ENCODE measurements at places on chromosomes 4 and X.

DNA sequence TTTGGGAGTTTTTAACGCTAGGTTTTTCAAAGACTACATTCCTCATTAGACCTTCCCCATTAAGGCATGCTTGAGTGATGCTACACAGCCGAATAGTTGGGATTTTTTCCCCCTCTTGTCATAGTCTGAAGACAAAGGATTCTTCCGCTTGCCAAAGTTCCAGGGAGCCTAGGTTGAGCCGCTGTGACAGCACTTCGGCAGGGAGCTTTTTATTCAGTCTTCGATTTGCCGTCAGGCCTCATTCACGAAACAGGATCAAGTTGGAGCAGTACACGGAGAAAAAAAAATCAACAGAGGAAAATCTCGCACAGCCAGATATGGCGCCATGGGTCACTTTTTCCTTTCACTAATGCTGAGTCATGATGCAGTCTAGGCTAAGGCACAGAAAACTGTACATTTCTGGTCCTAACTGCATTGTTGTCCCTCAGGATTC, 24.3 kb downstream of the SHROOM3 start:
- no peak for DNase-seq

DNA sequence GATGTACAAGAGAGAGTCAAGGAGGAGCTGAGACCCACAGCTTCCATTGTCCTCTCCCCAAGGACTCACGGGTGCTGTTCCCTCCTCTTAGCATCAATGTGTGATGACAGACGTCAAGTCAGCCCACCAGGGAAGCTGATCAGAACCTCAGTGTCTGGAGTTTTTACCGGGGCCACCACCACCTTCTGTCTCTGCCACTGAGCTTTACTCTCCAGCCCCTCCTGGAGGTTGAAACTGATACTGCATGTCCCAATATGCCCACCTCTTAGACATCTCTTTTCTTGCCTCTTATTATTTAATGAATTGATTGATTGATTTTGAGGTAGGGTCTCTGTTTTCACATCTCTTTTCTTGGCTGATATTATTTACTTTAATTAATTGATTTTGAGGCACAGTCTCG, 10.3 kb upstream of the AKAP17A start:
- DNase-seq = peak; percentile 88

- DNase-seq = no peak
Observed at GRCh38 chr4:125704726-125705125, 390.0 kb downstream of the FAT4 start.

DNA sequence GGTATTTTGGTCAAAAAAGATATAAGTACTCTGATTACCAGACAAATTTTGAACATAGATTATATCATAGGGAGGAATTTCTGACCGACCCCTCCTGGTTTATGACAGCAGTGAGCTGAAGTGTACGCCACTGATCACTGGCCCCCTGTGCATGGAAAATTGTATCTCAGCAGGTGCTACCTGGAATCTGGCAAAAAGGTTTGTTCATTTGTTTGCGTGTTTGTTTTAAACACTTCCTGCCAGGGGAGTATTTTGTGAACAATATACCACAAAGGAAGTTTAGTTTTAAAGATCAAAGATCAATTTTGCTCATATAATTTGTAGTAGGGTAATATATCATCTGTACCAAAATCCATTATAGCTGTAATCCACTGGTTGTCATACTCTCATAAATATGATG, 219.7 kb upstream of the TENM3 start:
- no peak for DNase-seq

- no peak for DNase-seq
Observed at GRCh38 chrX:106415276-106415895, 196.4 kb upstream of the RADX start.

DNA sequence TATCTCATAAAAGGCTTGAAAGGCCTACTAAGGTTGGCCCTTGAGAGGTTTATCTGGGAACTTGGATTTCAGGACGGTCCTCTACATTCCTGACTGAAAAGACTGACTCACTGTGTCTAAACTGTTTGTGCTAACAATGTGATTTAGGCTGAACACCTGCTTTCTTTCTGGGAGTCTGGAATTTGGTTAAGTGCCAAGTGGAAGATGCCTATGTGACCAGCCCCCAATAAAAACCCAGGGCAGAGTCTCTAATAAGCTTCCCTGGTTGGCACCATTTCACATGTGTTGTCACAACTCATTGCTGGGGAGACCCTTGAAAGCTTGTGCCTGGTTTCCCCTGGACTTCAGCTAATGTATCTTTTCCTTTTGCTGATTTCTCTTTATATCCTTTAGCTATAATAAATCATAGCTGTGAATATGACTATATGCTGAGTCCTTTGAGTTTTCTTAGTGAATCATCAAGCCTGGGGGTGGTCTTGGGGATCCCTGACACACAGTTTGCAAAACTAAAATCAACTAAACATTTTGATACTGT, 55.1 kb downstream of the GPR82 start:
- no peak for DNase-seq

GRCh38 chrX:43703211-43703791, 47.2 kb downstream of the MAOA start:
- DNase-seq = no peak

DNA sequence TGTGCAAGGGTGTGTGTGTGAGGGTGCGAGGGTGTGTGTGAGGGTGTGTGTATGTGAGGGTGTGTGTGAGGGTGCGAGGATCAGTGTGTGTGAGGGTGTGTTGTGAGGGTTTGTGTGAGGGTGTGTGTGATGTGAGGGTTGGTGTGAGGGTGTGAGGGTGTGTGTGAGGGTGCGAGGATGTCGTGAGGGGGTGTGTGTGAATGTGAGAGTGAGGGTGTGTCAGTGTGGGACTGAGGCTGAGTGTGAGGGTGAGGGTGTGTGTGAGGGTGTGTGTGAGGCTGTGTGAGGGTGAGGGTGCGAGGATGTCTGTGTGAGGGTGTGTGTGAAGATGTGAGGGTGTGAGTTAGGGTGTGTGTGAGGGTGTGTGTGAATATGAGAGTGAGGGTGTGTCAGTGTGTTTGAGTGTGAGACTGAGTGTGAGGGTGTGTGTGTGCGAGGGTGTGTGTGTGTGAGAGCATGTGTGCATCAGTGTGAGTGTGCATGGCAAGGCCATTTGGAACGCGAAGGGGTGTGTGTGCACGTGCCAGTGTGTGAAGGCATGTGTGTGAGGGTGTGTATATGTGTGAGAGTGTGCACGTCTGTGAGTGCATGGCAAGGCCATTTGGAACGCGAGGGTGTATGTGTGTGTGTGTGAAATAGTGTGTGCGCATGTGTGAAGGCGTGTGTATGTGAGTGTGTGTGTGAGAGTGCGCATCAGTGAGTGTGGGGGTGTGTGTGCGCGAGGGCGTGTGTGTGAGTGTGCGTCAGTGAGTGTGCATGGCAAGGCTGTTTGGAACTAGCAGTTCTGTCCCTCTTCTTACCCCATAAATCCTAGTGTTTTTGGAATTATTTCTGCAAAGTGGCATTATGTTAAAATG, 69.8 kb downstream of the RGS12 start:
- DNase-seq = no peak

DNA sequence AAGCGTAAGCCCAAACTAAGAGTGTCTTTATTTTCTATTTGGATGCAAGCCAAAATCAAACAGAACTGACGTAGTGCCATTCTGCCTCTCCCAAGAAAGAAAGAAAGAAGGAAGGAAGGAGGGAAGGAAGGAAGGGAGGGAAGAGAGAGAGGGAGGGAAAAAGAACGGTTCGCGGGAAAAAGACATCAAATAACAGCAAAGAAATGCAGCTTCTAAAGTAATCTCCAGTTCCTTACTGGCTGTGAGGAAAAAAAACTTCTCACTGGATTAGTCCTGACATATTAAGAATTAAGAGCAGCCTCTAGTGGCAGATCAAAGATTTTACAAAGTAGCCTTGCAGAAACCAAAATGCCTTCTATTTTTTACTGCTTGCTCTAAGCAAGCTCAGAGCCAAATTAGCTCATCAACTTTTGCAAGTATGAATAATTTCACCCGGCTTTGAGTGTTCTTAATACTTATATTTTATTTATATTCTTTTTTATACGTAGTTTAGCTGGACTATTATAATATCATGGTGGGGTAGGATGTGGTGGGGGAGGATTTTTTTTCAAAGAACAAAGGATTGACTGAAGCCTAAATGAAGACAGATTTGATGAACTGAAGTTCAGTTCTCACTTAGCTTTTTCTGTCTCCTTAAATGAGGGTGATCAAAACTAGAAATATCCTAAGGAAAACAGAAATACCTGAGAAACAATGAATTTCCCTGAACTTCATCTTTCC, 36.6 kb downstream of the PITX2 start:
- no peak for DNase-seq
